ENCODE measurements at places on chromosomes 5 and 9.

GRCh38 chr5:94788527-94788926, 170.1 kb downstream of the SLF1 start:
- DNase-seq = no peak

- no peak for DNase-seq
Measured at GRCh38 chr9:69323861-69324260, 1.2 kb upstream of the ENTREP1 start.

- no peak for DNase-seq
Measured at GRCh38 chr9:21324047-21324446, 11.2 kb downstream of the KLHL9 start.

DNA sequence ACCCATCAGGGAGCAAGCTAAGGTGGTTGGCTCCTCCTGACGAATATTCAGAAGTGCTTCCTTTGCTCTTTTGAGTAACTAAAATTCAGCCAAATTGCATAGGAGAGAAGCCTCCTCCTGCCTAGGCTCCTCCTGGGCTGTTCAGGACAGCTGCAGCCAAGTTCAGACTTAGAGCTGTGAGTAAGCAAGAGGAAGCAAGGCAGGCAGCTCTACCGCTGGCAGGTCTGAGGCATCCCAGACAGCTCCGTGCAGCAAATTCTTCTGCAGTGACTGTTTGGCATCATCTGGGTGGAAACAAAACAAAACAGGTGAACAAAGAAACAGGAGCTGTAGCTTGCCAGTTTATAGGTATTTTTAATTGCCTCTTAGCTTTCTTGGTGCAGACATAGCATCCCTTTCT, 421.0 kb downstream of the GADD45G start:
- DNase-seq = no peak

DNA sequence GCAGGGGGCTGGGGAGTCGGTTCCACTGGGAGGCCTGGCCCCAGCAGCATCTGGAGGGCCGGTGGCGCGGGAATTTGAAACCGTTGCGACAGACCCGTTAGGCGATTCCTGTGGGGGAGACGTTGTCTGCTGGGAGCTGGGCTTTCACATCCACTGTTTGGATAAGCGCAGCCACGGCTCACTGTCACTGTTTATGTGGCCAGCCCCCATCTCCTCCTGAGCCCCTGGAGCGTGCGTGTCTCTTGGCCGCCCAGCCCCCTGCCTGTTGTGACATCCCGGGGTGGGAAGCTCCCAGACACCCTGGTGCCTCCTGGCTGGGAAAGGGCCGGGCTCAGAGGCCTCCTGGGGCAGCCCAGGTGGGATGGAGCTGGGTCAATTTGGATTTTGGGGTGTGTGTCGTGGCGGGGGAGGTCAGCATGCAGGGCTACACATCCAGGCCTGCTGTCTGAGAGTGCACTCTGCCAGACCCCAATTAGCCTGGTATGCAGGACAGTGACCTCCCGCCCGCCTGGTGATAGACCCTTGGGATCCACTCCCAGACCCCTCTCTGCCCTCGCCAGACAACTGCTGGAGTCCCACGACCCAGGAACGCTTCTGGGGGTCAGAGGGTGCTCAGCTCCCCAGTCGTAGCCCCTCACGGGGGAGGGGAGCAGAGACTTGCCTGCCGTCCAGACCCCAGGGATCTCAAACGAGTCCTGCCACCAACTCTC, 62.0 kb upstream of the RNU6ATAC start:
- no peak for DNase-seq

- DNase-seq = no peak
Measured at GRCh38 chr9:114055061-114055460, 23.0 kb downstream of the AMBP start.

- no peak for DNase-seq
Measured at GRCh38 chr9:18798106-18798505, 234.9 kb downstream of the SAXO1 start.

- DNase-seq = no peak
Measured at GRCh38 chr5:149913436-149914419, 30.9 kb downstream of the PDE6A start.

GRCh38 chr5:111134087-111134486, 41.9 kb downstream of the WDR36 start:
- no peak for DNase-seq

GRCh38 chr5:42819745-42820144, 8.1 kb upstream of the SELENOP start:
- no peak for DNase-seq

- DNase-seq = no peak
Measured at GRCh38 chr5:21181609-21182125, 1193.7 kb upstream of the CDH18 start.

Data from MM.1S (cell line).